ENCODE measurements at places on chromosomes 5 and 9. TPM values are rescaled to one million over a fixed set of nuclear protein-coding genes. Genes with fewer than 3 reads are reported as not detected.

DNA sequence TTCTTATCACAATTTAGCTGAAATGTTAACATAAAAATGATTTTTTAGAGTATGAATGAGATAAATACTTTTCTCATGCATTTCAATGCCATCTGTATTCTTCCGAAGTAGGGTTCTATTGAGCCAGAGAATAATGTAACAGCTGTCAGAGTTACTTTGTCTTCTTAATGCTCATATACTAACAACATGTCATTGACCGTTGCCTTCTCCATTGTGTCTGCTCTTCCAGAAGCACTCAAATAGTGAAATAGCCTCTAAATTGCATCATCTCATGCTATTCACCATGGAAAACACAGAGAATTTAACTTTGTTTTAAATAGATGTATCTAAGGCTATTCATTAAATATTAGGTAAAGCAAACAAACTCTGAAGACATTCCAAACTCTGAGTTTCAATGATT is 1875.9 kb upstream of the CDH9 start:
- DNase-seq = no peak

- DNase-seq = no peak
These were observed 135.0 kb downstream of the OXCT1 start for GRCh38 chr5:41735213-41735612.

- DNase-seq = no peak
These were observed 405.1 kb upstream of the KLF4 start for GRCh38 chr9:107894572-107895261.

DNA sequence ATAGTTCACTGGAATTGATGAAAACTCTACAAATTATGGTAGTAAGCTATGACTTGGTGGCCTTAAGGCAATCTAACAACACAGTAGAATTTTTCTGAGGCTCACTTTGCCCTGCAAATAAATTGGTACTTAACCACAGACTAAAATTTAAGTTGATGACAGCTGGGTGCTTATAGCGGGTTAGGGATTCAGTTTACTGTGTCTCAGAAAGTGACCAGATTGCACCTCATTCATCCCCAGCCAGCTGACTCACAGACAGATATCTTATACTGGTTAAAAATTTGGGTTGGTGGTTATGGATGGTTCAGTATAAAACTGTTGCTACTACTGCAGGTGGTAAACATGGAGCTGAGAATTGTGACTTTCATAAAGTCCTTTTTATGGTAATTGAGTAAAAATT is 2.8 kb downstream of the CKS2 start:
- DNase-seq = peak; percentile 60

DNA sequence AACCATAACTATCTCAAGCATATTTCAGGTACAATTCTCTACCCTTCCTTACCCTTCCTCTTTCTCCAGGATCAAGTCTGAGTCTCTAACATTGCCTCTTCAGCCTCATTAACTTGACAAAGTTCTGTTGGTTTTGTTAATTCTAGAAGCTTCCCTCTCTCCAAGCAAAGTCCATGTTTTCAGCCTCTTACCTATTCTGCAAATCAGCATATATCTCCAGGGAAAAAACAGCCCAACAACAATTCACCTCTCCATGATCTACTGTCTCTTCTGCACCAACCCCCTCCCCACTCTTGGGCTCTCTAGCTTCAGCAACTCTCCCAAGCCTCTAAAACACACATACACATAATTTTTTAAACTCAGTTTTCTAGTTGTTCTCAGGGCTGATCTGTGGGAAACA is 72.2 kb downstream of the LIX1 start:
- no peak for DNase-seq

The PCDHGA8 gene
- total RNA-seq = 0.09 TPM

The CATSPER3 gene
- 0.64 TPM for total RNA-seq

All from activated CD4-positive, alpha-beta T cell treated with anti-CD3 and anti-CD28 coated beads, Interleukin-2, amount 10 ng/mL, durations not matched to agents 24 days and 14 days (primary cell).